ENCODE measurements at places on chromosomes 12 and 14.

DNA sequence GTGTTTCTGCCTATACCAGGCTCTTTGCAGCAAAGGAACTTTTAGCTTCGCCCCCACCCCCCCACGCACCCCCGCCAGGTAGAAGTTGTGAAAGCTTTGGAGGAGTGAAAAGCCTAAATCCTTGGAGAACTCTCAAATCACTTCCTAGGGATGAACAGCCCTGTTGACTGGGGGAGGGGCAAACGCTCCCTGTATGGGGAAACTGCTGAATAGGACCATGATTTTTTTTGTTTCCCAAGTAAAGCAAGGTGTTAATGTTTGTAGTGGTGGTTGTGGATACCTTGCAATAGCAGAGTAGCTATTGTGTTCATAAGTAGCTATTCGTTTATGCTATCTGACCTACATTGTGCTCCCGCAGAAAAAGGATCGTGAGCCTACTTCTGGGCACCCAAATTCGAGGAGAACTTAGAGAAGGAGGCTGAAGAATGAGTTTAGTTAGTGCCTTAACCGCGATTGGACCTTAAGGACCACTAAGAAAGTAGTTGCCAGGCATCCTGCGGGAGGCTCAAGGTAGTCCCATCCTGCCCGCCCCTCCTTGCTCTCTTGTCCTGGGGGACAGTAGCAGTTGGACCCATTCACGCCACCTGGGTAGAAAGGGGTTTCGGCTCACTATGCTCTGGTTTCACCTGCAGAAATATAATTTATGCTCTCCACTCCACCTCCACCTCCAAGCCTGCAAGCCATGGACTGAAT lies 901 bp upstream of the NFKBIA start:
- DNase-seq = no peak

DNA sequence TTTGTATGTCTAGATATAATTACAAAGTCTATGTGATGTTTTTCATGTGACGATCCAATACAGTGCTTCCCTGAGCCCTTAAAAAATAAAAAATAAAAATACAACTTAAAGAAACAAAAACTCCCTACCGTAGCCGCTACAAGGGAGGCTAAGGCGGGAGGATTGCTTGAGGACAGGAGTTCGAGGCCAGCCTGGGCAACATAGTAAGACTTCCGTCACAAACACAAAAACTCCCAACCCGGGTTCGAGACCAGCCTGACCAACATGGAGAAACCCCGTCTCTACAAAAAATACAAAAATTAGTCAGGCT lies 669 bp upstream of the CDKN3 start:
- DNase-seq = no peak

DNA sequence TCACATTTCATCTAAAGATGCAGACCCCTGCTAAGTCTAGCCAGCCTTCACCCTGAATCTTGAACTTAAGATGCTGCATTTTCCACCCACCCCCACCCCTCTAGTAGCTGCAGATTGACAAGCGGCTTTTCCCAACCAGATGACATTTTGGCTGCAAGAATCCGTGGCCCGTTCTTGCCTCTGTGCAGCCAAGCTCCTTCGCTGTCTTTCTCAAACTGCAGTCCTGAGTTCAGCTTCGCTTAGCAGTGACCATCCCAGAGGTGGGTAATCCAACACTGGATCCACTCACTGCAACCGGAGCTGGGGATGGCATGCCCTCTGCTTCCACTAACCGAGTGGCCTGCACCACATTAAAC lies 765 bp upstream of the NFYB start:
- no peak for DNase-seq

DNA sequence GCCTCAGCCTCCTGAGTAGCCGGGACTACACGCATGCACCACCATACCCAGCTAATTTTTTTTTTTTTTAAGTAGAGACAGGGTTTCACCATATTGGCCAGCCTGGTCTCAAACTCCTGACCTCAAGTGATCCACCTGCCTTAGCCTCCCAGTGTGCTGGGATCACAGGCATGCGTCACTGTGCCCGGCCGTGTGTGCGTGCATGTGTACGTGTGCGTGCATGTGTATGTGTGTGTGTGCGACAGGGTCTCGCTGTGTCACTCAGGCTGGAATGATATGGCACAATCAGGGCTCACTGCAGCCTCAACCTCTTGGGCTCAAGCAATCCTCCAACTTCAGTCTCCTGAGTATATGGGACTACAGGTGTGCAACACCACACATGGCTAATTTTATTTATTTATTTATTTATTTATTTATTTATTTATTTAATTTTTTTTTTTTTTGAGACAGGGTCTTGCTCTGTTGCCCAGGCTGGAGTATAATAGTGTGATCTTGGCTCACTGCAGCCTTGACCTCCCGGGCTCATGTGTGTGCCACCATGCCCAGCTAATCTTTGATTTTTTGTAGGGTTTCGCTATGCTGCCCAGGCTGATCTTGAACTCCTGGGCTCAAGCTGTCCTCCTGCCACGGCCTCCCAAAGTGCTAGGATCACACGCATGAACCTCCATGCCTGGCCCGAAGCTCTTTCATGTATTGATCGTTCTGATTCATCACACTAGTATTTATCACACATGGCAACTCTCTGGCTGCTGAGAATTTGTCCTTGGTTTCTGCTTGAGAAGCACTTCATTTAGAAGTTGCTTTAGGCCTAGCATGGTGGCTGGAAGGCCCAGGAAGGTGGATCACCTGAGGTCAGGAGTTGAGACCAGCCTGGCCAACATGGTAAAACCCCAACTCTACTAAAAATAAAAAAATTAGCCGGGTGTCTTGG lies 35.9 kb upstream of the CLIP1 start:
- DNase-seq = no peak

DNA sequence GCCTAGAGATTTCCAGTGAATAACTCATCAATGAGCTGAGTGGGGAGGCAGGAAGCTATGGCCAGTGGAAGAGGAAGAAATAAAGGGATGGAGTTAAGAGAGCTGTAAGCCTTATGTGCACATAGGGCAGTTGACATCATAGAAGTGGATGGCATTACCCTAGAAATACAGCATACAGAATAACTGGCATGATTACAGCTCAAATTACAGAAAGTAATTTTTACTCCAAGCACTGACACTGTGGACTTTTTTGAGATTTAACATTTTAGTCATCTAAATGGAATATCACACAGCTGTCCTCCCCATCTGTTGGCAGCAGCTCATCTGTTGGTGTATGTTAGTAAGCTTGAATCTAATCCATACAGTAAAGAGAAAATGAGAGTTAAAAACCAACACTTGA lies 5.4 kb upstream of the IPO8 start:
- DNase-seq = no peak

- DNase-seq = no peak
Observed at GRCh38 chr12:102625819-102626218, 145.5 kb upstream of the IGF1 start.

- no peak for DNase-seq
Observed at GRCh38 chr12:108131657-108132126, 2.6 kb downstream of the WSCD2 start.

Measured in fibroblast of skin of right quadriceps (primary cell).